ENCODE measurements at places on chromosomes 11 and 22.

DNA sequence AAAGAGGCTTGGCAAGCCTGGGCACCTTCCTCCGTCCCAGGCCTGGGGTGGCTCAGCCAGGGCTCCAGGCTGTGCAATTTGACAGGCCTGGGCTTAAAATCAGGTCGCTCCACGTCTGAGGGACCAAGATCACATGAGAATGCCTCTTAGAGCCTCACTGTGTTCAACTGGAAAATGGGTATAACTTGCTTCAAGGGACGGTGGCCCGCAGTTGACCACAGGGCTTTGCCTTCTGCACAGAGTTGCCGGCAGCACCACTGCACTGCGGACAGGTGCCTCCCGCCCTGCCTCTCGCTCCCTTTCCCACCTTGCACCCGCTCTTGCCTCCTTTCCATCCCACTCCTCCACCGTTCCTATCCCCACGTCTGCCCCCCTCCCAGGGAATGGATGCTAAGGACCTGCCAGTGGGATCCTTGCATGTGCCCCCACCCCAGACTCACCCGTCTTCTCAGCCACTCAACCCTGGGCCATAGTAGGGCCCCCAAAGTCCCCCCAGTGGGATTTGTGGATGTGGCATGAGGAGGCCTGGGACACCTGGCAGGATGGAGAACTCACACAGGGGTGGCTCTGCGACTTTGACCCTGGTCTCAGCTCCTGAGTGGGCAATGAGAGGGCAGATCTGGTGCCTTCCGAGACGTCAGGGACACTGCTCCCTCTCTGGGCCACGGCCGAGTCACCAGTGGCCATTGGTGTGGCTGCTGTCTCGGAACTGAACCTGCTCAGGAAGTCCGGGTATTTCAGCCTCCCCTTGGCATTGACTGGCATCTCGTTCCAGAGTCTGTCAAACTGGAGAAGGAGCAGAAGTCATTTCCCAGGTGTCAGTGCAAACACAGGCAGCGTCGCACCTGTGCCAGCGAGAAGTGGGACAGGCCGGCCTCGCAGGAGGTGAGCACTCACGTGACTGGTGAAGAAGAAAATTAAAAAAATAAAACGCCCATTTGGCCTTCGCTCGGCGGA lies 128.0 kb downstream of the MPPED1 start:
- DNase-seq, result no peak

DNA sequence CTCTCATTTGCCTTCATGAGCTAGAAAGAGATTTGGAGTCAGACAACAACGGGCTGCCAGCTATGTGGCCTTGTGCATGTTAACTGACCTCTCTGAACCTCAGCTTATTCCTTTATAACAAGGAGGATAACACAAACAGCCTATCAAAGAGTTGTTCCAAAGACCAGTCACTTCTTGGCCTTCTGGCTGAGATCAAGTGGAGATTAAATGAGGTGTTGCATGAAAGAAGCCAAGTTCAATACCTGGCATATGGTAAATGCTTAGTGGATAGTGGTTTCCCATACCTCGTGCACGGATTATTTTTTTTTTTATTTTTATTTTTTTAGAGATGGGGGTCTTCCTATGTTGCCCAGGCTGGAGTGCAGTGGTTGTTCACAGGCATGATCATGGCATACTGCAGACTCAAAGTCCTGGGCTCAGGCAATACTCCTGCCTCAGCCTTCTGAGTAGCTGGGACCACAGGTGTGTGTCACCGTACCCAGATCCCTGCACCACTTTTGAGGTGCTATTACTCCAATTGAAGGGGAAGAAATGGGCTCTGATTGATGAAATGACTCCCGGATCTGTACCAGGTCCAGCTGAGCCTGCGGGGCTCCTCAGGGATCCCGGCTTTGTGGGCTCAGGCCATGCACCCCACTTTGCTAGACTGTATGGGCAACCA lies 4.9 kb downstream of the LGALS1 start:
- no peak for DNase-seq

- no peak for DNase-seq
Observed at GRCh38 chr22:47394504-47395440, 632.3 kb downstream of the TBC1D22A start.

DNA sequence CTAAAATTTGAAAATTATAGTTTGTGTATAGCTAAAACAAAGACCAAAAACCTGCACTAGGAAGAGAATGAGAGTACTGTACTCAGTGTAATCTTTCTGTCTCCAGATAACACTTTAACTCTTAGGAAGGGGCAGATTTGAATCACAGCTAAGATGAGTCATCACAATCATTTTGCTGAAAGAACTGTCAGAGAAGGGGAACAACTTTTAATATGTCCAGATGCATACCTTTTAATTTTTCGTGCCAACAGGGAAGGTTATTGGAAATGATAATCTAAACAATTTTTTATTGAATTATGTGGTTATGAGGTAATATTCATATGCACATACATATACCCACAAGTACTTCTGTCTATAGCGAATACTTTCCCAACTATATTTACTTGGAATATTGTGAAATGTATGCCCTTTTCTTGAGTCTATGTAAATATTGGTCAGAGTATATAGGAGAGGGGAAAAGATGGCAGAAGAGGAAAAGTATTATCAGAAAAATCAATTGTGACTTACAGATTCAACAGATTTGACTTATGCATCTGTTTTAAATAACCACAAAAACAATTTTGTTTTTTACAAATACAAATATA lies 51.1 kb upstream of the MUC15 start:
- no peak for DNase-seq

GRCh38 chr22:20918663-20919218 lies 1.5 kb downstream of the CRKL start:
- no peak for DNase-seq

GRCh38 chr22:20579273-20580120 lies 72.1 kb downstream of the MED15 start:
- no peak for DNase-seq

- DNase-seq, result no peak
Observed at GRCh38 chr11:121445071-121445768, 6.9 kb upstream of the SORL1 start.

- DNase-seq, result no peak
Observed at GRCh38 chr22:46259374-46259773, 3.8 kb downstream of the PKDREJ start.

GRCh38 chr11:15062599-15062998 lies 10.8 kb upstream of the CALCB start:
- DNase-seq, result no peak

DNA sequence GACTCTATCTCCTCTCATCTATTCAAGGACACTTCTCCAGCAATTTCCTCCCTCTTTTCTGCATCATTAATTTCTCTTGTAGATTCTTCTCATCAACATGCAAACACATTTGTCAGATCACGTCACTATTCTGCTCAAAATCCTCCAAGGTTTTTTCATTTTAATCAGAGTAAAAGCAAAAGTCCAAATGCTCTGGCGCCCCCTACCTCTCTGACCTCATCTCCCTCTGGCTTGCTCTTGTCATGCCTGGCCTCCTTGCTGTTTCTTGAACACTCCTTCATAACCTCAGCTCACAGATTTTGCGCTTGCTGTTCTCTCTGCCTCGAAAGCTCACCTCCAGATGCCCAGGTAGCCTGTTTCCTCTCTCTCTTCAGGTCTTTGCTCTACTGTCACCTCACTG lies 22.4 kb downstream of the RTCB start:
- DNase-seq, result no peak

DNA sequence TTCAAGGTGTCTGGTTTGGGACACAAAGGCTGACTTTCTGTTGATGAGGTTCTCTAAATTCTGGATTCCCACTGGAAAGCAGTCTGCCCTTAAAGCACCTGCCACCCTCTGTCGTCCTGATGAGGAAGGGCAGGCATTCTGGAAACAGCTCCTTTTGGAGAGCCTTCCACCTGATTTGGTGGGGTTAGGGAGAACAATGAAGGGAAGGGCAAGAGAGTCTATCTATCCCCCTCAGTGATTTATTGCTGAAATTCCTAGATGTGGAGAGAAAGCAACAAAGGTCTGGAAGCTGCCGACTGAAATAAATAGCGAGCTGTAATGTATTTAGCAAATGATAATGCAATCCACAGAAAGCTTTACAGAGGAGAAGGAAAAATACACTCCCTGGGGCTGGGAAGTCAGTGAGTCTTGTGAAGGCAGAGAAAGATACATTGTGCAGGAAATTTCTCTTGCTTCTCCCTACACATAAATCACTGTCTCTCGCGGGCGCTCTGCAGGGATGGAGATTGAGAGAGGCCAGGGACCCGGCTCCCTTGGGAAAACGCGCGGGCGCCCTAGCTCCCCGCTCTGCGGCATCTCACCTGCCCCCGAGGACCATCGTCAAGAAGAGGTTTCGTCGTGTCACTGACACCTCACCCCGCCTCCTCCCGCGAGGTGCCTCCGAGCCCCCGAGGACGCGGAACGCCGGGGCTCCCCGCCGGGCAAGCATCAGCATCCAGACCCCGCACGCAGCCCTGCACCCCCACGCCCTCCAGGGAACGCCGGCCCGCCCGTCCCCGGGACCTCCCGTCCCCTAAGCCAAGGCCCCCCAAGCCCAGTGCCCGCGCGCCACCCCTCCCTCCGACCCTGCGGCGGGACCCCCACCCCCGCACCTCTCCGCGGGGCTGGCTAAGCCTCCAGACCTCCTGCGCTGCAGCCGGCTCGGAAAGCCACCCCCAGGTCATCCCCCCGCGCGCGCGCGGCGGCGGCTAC lies 673 bp downstream of the CDON start:
- peak; percentile 47 for DNase-seq

- no peak for DNase-seq
Observed at GRCh38 chr22:20021196-20022181, 579 bp downstream of the TANGO2 start.

- no peak for DNase-seq
Observed at GRCh38 chr11:131195661-131196517, 174.5 kb upstream of the NTM start.

- DNase-seq, result no peak
Observed at GRCh38 chr22:33476206-33476605, 418.0 kb upstream of the SYN3 start.
